ENCODE measurements at places on chromosomes 11 and 22.

DNA sequence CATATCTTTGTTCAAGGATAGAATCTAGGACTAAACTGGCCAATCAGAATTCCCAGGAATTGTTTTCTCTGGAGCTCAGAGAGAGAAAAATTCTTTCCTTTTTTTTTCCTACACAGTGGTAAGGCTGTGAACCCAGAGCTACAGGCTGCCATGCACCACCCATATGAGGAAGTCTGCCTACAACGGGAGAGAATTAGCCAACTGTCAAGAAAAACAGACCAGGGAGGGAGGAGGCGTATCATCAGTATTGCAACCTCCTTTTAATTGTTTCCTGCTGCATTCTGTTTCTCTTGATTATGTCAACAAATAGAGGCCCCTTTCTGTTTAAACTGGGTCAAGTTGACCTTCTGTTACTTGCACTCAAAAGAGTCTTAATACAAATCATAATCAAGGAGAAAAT, 176.5 kb upstream of the UBASH3B start:
- DNase-seq, result no peak

- no peak for DNase-seq
Measured at GRCh38 chr11:42422090-42422489, 889.7 kb upstream of the API5 start.

DNA sequence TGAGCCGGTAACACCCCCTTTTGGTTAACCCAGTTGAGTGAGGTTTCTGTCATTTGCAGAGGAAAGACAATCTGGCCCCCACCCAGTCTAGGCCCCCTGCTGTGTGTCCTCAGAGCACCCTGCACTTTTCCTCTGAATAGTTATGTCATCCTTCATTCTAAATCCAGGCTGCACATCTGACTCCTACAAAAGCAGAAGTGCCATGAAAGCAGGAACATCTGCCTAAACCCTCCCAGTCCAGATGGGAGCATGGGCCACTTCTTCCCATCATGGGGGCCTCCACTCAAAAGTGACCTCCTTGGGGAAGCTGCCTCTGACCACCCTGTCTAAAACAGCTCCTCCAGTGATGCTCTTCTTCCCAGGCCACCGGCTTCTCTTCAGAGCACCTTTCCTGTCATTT, 53.7 kb upstream of the HMGXB4 start:
- DNase-seq, result no peak

- DNase-seq, result no peak
Measured at GRCh38 chr11:71562120-71562519, 3.2 kb upstream of the KRTAP5-10 start.

GRCh38 chr22:47328550-47329243, 566.2 kb downstream of the TBC1D22A start:
- peak; percentile 93 for DNase-seq

GRCh38 chr11:116499396-116500003, 273.3 kb downstream of the BUD13 start:
- peak; percentile 4 for DNase-seq
